ENCODE measurements at places on chromosomes 16 and 17.

GRCh38 chr17:68693466-68693865 is 92.3 kb upstream of the FAM20A start:
- no peak for DNase-seq

DNA sequence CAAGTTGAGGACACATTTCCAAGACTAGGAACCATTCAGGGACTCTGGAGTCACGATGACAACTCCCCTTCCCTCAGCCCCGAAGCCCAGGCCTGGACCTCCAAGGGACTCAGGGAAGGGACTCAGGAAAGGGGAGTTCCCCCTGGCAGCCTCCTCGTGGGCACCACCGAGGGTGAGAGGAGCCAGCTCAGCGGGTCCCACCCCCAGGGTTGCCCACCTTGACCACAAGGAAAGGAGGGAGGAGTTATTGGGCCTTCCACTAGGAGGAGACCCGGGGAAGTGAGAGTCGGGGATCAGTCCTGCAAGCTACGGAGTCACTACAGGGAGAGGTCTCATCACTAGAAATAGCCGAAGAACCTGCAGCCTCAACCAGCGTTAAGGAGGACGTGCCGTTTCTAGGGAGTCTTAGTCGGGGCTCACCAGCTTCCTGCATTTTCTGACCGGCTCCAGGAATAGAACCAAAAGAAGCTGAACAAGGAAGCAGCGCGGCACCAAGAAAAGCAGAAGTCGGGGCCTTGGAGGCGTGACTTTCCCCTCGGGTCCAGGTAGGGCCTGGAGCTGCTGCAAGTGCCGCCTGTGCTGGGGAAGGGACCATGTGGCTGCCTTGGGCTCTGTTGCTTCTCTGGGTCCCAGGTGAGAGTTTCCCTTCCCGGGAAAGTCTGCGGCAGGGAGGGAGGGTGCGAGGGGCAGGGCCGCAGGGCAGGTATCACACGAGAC is at the start of gene CD300A:
TSS of gene CD300A (plus strand) at position 524 of the 717 bp plus-strand sequence. CDS start at position 594, 70 bp downstream.
- no peak for DNase-seq

DNA sequence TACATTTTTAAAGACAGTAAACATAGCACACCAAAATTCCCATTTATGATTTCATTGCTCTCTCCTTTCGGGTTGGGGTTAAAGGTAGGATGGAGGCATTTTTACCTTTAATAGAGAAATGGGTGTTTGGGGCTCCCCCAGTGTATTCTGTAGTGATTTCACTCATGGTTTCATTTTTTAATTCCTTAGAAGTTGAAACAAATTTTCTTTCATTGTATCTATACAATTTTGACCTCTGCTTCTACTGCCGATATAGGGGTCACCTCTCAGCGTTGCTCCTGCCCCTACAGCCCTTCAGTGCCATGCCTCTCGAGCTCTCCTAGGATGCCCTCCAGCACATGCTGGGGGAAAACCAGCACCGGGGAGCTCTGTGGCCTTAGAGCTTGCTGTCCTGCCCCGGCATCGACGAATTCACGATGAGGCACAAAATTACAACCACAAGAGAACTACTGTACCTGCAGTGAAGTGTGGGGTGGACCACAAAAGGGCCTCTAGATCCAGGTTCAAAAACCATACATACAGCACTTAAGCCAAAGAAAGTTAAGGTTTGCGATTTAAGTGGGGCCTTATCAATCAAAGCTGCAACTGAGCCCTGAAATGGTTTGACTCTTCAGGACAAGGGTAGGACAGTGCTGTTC is 39.3 kb downstream of the LITAFD start:
- DNase-seq = no peak

GRCh38 chr16:66130296-66130905 is 236.1 kb upstream of the CDH5 start:
- peak; percentile 93 for DNase-seq

DNA sequence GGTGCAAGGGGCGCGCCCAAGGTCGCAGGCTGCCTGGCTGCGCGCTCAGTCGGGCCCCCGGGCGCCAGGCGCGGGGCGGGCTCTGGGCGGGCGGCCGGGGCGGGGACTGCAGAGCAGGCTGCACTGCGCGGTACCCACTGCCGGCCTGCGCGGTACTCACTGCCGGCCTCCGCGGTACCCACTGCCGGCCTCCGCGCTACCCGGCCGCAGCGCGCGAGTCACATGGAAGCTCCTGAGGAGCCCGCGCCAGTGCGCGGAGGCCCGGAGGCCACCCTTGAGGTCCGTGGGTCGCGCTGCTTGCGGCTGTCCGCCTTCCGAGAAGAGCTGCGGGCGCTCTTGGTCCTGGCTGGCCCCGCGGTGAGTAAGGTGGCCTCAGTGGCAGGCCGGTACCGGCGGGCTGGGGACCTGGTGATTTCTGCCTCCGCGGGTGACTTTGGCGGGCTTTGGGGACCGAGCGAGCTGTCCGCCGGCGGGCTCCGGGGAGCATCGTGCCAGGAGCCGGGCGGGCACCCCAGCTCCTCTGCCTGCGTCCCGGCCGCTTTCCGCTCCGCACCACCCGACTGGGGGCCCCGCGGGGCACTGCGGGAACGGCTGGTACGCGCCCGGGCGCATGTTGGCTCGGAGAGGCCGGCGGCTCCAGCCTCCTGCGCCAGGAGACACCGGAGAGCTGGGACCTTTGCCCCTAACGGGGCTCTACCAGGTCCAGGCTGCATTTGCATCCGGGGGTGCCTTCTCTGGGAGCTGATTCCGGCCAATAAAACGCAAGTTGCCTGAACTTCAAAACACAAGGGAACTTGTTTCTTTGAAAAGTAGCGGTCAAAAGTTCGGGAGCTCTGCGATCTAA is at the start of gene SLC47A1:
TSS of gene SLC47A1 (plus strand) at position 137 of the 844 bp plus-strand sequence. CDS start at position 223, 86 bp downstream.
- DNase-seq = peak; percentile 32

DNA sequence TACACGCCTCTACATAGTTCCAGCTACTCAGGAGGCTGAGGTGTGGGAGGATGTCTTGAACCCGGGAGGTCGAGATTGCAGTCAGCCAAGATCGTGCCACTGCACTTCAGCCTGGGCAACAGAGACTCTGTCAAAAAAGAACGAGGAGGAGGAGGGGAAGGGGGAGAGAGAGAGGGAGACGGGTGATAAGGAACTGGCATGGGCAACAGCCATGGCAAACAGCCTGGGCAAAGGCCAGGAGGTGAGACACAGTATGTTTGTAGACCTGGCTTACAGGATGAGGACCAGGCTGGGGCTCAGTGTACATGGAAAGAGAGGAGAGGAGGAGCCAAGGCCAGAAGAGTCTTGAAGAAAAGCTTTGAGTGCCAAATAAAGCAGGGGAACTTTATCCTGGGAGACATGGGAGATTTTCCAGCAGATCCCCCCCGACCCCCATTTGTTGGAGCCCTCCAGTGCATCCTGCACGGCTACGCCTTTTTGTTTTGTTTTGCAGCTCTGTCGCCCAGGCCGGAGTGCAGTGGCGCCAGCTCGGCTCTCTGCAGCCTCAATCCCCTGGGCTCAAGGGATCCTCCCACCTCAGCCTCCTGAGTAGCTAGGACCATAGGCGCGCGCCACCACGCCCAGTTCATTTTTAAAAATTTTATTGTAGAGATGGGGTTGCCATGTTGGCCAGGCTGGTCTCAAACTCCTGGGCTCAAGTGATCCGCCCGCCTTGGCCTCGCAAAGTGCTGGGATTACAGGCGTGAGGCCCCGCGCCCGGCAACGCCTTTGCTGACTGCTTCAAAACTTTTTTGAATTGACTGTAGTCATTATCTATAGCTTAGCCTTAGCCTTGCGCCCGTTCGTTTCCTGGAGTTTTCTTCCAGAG is 1.3 kb upstream of the ALKBH5 start:
- DNase-seq = peak; percentile 25

DNA sequence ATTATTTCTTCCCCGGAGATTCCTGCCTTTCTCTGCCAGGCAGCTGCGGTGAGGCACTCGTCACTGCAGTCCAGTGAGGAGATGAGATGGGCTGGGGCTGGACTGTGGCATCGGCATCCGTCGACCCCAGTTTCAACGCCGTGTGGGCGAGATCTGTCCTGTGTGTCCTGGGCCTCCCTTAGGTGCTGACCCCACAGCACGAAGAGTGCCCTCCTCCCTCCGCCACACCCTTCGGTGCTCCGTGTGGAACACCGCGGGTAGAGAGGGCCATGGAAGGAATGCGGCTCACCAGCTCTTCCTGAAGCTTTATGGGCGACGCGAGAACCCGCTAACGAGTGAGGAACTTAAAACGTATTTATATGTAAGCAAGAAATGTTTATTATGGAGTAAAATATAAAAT is 17.6 kb downstream of the ACSF3 start:
- DNase-seq = no peak

DNA sequence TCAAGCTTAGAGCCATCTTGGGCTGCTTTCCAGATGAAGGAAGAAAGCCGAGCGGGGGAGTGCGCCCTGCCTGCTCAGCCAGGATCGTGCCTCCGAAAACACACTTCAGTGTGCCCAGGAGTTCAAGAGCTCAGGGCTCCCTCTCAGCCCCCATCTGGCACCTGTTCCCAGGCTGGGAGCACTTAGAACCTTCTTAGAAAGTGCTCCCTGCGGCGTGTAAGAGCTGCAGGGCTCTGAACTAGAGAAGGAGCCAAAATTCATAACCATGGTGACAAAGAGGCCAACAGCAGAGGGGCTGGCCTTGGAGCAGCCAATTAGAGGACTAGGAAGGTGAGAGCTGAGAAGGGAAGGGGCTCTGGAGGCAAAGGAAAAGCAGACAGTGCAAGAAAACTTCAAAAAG is 59.0 kb upstream of the TNRC6C start:
- no peak for DNase-seq

- peak; percentile 29 for DNase-seq
Measured at GRCh38 chr16:4138713-4139112, 22.5 kb upstream of the ADCY9 start.
